Glutamatergic neuron (in vitro differentiated cells): ENCODE measurements at places on chromosomes 13 and 19.

DNA sequence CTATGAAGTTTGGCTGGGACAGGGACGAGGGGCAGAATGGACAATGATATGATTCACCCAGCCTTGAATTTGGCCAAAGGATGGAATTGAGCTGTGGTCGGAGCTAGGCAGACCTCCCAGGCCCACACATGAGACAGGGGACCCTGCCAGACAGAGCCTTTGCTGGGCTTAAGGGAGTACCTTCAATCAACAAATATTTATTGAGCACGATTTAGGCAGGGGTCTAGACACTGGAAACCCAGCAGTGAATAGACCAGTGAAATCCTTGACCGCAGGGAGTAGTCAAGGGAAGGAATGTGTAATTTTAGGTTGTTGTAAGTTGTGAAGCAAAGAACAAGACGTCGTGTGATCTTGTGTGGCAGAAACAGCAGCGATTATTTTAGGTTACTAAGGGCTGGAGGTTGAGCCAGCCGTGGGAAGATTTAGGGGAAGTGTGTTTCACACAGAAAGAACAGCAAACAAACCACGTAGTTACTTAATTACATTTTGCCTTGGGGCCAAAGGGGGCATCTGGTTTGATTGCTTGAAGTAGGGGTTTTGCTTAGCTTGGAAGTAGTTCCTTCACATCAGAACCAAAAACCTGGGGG lies 16.9 kb upstream of the AP1M2 start:
- DNase-seq = no peak

DNA sequence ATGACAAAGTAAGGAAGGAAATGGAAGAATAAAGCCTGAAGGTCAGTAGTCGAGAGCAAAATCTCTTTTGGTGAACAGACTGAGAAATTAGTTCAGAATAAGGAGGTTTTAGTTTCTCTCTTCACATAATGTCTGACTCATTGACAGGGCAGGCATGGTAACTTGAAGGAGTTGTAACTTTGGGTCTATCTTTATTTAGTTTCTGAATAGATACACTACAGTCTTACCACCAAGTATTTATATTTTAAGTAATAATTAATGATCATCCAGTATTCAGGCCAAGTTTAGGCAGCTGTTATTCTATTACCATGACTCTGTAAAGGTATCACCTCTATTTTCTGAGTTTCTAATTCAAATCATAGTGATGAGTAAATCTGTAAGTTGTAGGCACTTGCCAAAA lies 219.9 kb downstream of the SPRY2 start:
- DNase-seq = no peak

DNA sequence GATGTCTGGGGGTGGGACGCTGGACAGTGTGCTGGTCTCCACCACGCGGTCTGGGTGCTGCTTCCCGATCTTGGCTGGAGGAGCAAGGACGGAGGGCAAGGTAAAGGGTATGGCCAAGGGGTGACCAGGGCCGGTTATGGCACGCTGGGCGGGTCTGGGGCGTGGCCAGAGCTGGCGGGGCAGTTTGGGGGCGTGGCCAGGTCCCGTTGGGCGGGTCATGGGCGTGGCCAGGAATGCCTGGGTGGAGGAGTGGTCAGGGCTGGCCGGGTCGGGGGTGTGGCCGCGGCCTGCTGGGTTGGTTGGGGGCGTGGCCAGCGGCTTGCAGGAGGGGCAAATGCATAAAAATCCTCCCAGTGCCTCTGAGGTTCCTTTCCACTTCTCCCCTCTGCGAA lies 19.2 kb downstream of the GPX4 start:
- peak; percentile 68 for DNase-seq

GRCh38 chr19:10214784-10215183 lies 16.3 kb downstream of the S1PR2 start:
- DNase-seq = no peak

GRCh38 chr19:10636304-10636972 lies 11.1 kb downstream of the SLC44A2 start:
- no peak for DNase-seq

DNA sequence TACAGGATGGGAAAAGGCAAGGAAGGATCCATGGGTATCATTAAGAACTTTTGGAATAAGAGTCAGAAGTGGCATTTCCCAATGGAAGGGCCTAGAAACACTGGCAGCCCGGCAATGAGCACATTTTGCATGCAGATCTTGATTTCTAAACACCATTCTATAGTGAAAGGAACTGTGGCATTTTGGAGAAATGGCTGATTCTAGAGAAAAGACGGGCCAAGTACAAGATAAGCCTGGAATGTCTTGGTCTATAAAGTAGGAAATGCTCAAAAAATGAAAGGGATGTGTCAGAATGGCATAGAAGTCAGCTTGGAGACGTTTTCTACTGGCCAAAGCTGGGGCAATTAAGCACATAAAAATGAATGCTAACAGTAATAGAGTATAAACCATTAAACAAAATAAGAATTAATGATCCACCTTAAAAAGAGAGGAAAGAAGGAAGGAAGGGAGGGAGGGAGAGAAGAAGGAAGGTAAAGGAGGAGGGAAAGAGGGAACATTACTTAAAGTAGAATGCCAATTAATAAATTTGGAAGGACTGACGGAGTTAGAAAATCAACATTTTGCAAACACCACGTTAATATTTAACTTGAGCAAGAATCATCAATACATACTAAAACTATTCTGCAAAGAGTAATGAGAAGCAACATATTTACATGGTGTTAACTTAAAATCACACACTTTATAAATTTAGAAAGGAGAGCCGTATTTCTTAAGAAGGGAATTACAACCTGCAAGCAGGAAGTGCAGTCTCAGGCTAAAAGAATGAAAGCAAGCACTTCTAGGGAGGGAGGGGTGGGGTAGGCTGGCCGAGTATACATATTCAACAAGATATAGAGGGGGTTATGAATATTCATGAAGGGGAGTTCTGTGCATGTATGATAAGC lies 78.9 kb downstream of the ANKRD10 start:
- no peak for DNase-seq

- DNase-seq = no peak
These were observed 96.7 kb downstream of the PCDH9 start for GRCh38 chr13:67133476-67133875.

DNA sequence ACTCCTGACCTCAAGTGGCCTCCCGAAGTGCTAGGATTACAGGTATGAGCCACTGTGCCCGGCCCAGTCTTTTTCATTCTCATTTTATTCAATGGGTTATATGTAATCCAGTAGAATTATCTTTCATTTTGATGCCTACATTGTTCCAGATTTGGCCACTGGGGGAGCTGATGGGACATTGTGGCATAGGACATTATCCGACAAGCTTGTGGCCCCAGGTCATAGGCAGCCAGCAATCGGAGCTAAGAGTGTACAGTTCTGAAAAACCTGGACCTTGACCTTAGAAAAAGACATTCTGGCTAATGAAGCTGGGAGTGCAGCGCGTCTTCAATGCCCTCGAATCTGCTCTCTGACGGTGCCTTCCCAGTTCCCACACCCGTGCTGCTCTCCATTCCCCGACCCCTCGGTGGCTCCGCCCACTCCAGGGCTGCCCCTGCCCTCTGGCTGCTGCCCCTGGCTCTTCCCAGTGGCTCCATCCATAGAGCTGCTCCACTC lies 108.7 kb downstream of the TEX29 start:
- DNase-seq = peak; percentile 61

DNA sequence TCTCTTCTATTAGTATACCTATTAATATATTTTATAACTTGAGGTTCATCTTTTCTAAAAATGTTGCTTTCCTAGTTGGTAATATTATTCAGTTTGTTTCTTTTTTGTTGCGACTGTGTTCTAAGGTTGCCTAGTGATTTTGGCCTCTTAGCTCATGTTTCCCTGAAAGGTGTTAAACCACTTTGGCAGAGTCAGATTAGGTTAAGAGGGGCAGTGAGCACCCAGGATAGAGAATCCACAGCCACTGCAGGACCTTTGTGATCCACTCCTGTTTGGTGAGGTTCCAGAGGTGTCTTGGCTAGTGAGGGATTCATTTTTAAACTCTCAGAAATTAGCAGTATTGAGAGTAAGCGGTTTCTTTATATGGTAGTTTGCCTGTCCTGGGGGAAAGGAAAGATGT lies 14.9 kb upstream of the GPR18 start:
- no peak for DNase-seq

- peak; percentile 98 for DNase-seq
These were observed 32.2 kb upstream of the TNFAIP8L1 start for GRCh38 chr19:4606921-4607678.

- no peak for DNase-seq
These were observed 23.8 kb upstream of the CBY2 start for GRCh38 chr13:45678282-45678681.

DNA sequence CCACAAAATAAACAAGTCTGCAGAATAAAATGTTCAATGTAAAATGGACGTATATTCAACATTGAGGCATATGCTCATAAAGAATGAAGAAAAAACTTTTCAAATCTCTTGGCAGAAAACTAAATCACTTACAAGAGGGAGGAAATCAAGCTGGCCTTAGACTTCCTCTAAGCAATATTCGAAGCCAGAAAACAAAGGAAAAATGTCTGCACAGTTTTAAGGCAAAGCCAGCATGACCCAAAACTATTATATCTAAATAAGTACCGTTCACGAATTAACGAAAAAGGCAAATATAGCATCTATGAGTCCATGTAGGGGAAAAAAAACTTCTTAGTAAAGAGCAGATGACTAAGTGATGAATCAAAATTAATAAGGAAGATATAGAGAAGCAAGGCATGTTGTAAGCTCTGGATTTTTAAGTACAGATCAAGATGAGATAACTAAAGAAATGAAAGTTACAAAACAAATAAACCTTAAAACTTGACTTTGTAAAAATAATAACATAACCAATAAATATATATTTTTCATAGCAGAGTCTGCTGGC lies 101.3 kb downstream of the KCNRG start:
- DNase-seq = no peak
